Right lobe of liver (tissue), 6 donors: ENCODE measurements at places on chromosomes 7 and 10. TPM values are rescaled to one million over a fixed set of nuclear protein-coding genes. Genes with fewer than 3 reads are reported as not detected.

The GLUD1 gene
- total RNA-seq, result 475 TPM

The EDRF1 gene
- 6.8 TPM for total RNA-seq

The AMPH gene
- 0.35 TPM for total RNA-seq

The AIFM2 gene
- total RNA-seq, result 23.1 TPM

The MYL10 gene
- not detected for total RNA-seq

- DNase-seq, result no peak
- no peaks in the 10 kb centered on the region for H3K27me3 ChIP-seq
- no peak overlapping the region for H3K27ac ChIP-seq
These were observed 52.2 kb downstream of the CUBN start for GRCh38 chr10:17077346-17077781.

DNA sequence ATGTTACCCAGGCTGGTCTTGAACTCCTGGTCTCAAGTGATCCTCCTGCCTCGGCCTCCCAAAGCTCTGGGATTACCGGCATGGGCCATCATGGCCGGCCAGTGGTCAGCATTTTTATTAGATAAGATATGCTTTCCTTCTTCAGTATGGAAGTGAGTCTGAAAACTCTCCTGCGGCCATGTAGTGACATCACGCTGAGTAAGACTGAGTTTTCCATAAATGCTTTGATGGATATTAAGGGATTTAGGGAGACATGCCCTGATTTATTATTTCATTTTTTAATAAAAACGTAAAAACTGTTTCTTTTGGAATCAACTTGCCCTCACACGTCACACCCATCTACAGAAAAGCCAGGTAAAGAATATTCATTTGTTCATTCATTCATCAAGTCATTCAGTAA is 48.4 kb downstream of the DYNC1I1 start:
- H3K27ac ChIP-seq, result no peak overlapping the region
- H3K36me3 ChIP-seq, result no peaks in the 10 kb centered on the region

- H3K27ac ChIP-seq, result no peak overlapping the region
- H3K4me1 ChIP-seq, result no peaks in the 10 kb centered on the region
- no peak overlapping the region for H3K4me3 ChIP-seq
- no peaks in the 10 kb centered on the region for H3K36me3 ChIP-seq
- H3K27me3 ChIP-seq, result no peaks in the 10 kb centered on the region
- no peak for DNase-seq
These were observed 105.0 kb downstream of the ZNF248 start for GRCh38 chr10:37752334-37752875.

DNA sequence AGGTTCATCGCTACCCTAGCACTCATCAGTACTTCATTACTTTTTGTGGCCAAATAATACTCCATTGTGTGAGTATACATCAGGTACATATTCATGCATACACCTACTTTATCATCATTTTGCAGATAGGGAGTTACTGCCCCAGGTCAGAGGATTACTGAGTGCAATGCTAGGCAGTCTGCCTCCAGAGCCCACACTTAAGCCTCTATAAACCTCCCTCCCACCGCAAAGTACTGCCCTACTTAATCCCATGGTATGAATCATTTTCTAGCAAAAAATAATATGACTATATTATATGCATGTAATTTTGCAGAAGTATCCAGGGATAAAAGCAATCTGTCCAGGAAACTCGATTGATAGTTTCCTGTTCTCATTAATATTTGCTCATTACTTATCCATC is 194.3 kb downstream of the GRID1 start:
- H3K4me1 ChIP-seq, result no peaks in the 10 kb centered on the region
- no peaks in the 10 kb centered on the region for H3K27me3 ChIP-seq
- H3K4me3 ChIP-seq, result no peak overlapping the region
- no peaks in the 10 kb centered on the region for H3K36me3 ChIP-seq
- no peak for DNase-seq
- no peak overlapping the region for H3K27ac ChIP-seq

DNA sequence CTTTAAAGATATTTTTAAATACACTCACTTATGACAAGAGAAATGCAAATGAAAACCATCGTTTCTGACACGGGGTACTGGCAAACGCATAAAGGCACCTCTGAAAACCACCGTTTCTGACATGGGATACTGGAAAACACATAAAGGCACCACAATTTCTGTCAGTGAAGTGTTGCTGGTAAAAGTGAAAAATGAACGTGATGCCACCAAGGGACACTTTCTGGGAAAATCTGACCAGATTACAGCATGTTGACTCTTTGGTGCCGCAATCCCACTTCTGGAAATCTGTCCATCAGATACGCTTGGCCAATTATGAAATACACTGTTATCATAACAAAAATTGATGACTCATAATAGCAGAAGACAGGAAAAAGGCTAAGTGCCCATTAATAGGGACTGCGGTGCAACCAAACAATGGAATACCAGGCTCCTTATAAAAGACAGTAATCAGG is 131.7 kb downstream of the ZMYND11 start:
- no peak overlapping the region for H3K27ac ChIP-seq
- H3K4me1 ChIP-seq, result no peaks in the 10 kb centered on the region
- no peaks in the 10 kb centered on the region for H3K36me3 ChIP-seq
- H3K4me3 ChIP-seq, result no peak overlapping the region
- DNase-seq, result no peak
